ENCODE measurements at places on chromosomes 3 and 15.

GRCh38 chr3:135383301-135383700 is 582.2 kb upstream of the PPP2R3A start:
- no peak for DNase-seq
- no peaks in the 10 kb centered on the region for H3K36me3 ChIP-seq
- no peaks in the 10 kb centered on the region for H3K4me1 ChIP-seq
- no peak overlapping the region for H3K27ac ChIP-seq
- no peak overlapping the region for H3K4me3 ChIP-seq

- DNase-seq = no peak
- H3K4me1 ChIP-seq = peaks cover 8% of the 10 kb centered on the region
- H3K36me3 ChIP-seq = no peaks in the 10 kb centered on the region
- peak overlapping the region; percentile 22 for H3K27ac ChIP-seq
These were observed 237.2 kb downstream of the MBNL1 start for GRCh38 chr3:152505926-152506325.

DNA sequence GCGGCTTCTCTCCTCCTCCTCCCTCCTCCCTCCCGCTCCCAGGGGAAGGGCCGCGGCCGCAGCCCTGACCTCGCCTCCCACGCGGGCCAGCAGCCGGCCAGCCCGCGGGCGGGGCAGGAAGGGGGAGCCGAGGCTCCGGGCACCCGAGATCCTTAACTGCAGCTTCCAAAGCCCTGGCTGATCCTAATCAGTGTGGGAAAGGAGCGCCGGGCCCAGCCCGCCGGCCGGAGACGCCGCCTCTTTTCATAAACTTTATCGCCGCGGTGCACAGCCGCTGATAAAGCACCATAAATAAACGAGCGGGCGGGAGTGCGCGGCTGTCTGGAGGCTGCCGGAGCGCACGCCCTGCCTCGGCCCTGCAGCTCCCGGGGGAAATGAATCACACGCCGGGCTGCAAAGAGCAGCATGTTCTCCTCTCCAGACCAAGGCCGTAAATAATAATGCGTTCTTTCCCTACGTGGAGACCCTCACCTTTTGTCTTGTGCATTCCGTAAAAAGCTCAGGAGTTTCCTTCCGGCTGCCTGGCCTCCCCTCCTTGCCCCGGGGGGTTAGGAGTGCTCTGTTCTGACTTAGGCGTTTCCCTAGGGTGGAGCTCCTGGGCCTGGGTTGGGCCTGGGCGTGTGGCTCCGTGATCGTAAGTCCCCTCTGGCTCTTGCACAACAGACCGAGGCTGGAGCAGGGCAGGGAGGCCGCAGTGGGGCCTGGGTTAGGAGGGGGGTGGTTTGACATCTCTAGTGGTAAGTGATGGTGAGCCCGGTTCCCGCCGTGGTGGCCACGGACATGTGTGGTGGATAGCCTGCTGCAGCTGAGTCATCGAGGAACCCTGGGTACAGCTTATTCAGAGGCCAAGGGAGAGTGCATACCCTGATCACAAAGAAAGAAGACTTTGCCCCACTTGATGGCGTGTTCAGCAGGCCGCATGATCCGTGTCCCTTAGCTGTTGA is 132.6 kb upstream of the HES1 start:
- DNase-seq = peak; percentile 48
- peak overlapping the region; percentile 47 for H3K4me3 ChIP-seq
- H3K36me3 ChIP-seq = no peaks in the 10 kb centered on the region
- H3K27me3 ChIP-seq = peaks cover 45% of the 10 kb centered on the region
- H3K4me1 ChIP-seq = peaks cover 7% of the 10 kb centered on the region

- H3K36me3 ChIP-seq = no peaks in the 10 kb centered on the region
- no peak for DNase-seq
- no peaks in the 10 kb centered on the region for H3K27me3 ChIP-seq
These were observed 129.7 kb downstream of the PROS1 start for GRCh38 chr3:93843981-93844380.

- H3K4me3 ChIP-seq = peak overlapping the region; percentile 33
- H3K36me3 ChIP-seq = peaks cover 51% of the 10 kb centered on the region
- peak; percentile 47 for DNase-seq
- no peaks in the 10 kb centered on the region for H3K27me3 ChIP-seq
- peaks cover 97% of the 10 kb centered on the region for H3K4me1 ChIP-seq
These were observed 13.9 kb downstream of the ARHGEF3 start for GRCh38 chr3:56787784-56788256.

GRCh38 chr3:155972885-155973584 is 102.6 kb downstream of the GMPS start:
- H3K27me3 ChIP-seq = no peaks in the 10 kb centered on the region
- no peak overlapping the region for H3K4me3 ChIP-seq
- H3K4me1 ChIP-seq = no peaks in the 10 kb centered on the region
- no peak overlapping the region for H3K27ac ChIP-seq

- no peaks in the 10 kb centered on the region for H3K27me3 ChIP-seq
- no peaks in the 10 kb centered on the region for H3K4me1 ChIP-seq
- no peak overlapping the region for H3K4me3 ChIP-seq
- no peak for DNase-seq
- H3K27ac ChIP-seq = no peak overlapping the region
These were observed 53.8 kb upstream of the MRPS22 start for GRCh38 chr3:139289860-139290524.

DNA sequence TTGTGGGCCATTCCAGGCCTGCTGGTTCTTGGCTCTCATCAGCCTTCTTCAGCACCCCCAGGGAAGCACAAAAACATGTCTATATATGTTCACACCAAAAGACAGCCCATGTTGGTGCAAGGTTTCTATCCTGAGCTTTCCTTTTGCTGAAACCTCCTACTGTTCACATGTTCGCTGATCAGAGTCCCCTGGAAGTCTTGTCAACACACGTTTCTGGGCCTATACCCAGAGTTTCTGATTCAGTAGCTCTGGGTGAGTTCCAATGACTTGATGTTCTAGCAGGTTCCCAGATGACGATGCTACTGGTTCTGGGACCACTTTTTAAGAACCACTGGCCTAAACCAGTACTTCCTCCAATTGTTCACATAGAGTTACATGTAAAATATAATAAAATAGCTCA is 46.0 kb downstream of the SUCNR1 start:
- DNase-seq = no peak
- peaks cover 9% of the 10 kb centered on the region for H3K4me1 ChIP-seq
- peak overlapping the region; percentile 6 for H3K27ac ChIP-seq
- H3K4me3 ChIP-seq = no peak overlapping the region
- H3K36me3 ChIP-seq = no peaks in the 10 kb centered on the region

DNA sequence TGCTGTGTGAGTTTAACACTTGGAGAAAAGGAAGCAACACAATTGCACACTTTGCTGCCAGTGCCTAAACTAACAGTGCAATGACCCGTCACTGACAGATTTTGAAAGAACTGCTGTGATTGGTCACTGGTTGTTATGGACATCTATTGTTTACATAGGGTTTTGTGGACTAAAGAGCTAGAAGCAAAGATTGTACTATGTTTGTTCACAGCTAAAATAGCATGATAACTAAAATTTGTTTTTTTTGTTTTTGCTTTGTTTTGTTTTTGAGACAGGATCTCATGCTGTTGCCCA is 112.4 kb upstream of the GOLGA8J start:
- no peak overlapping the region for H3K4me3 ChIP-seq
- no peaks in the 10 kb centered on the region for H3K36me3 ChIP-seq
- H3K27ac ChIP-seq = no peak overlapping the region

GRCh38 chr3:66031102-66031698 is 7.5 kb downstream of the MAGI1 start:
- H3K27ac ChIP-seq = no peak overlapping the region
- DNase-seq = no peak
- peaks cover 9% of the 10 kb centered on the region for H3K4me1 ChIP-seq
- no peaks in the 10 kb centered on the region for H3K36me3 ChIP-seq
- no peak overlapping the region for H3K4me3 ChIP-seq
- H3K27me3 ChIP-seq = peaks cover 37% of the 10 kb centered on the region

GRCh38 chr3:126533506-126533905 is 9.6 kb downstream of the CHST13 start:
- H3K4me3 ChIP-seq = no peak overlapping the region
- DNase-seq = no peak
- H3K27ac ChIP-seq = no peak overlapping the region
- no peaks in the 10 kb centered on the region for H3K36me3 ChIP-seq

- no peak overlapping the region for H3K4me3 ChIP-seq
- peaks cover 56% of the 10 kb centered on the region for H3K36me3 ChIP-seq
- peak overlapping the region; percentile 26 for H3K27ac ChIP-seq
- no peak for DNase-seq
- H3K27me3 ChIP-seq = no peaks in the 10 kb centered on the region
These were observed 61.0 kb downstream of the LRIG1 start for GRCh38 chr3:66439666-66440344.

DNA sequence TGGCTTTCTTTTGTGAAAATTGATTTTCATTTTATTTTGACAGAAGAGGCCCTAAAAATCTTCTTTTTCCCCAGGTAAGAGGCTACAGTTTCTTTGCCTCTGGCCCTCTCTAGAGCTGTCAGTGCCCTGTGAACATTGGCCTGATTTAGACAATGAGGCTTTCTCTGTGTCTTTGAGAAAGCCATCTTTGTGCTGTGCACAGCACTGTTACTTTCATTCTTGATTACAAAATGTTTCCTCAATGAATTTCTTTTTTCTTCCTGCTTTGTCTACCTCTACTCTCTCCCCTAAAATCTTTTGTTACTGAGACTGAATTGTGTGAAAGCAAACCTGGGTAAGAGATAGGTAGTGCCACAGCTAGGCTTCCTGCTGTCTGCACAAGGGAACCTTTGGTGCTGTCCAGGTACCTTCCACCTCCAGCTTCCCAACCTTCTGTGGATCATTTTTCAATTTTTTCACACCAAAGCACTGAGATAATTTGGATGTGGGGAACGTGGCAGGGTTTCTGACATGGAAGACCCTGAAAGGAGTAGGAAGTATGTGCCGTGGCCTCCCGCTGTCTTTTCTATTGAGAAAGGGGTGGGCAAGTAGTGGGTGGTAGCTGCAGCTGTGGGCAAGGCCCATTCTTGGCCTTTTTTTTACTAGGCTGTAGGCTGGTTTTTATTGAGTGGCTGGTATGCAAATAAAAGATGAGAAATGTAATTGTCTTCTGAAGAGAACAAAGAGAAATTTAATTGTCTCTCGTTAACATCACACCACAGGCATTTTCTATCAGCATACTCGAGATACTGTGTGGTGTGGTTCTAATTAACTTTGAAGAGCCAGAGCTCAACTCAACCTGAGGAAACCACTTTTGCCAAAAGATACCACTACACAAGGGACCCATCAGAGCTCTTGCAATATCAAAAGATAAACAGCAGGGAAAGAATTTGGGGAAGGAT is 21.0 kb downstream of the RAB8B start:
- H3K4me3 ChIP-seq = peak overlapping the region; percentile 67
- DNase-seq = no peak
- H3K36me3 ChIP-seq = peaks cover 52% of the 10 kb centered on the region
- no peaks in the 10 kb centered on the region for H3K27me3 ChIP-seq
- peaks cover 92% of the 10 kb centered on the region for H3K4me1 ChIP-seq

GRCh38 chr3:463252-464192 is 267.0 kb downstream of the CHL1 start:
- H3K27me3 ChIP-seq = no peaks in the 10 kb centered on the region
- no peak overlapping the region for H3K27ac ChIP-seq
- H3K36me3 ChIP-seq = no peaks in the 10 kb centered on the region
- no peak overlapping the region for H3K4me3 ChIP-seq
- DNase-seq = no peak

DNA sequence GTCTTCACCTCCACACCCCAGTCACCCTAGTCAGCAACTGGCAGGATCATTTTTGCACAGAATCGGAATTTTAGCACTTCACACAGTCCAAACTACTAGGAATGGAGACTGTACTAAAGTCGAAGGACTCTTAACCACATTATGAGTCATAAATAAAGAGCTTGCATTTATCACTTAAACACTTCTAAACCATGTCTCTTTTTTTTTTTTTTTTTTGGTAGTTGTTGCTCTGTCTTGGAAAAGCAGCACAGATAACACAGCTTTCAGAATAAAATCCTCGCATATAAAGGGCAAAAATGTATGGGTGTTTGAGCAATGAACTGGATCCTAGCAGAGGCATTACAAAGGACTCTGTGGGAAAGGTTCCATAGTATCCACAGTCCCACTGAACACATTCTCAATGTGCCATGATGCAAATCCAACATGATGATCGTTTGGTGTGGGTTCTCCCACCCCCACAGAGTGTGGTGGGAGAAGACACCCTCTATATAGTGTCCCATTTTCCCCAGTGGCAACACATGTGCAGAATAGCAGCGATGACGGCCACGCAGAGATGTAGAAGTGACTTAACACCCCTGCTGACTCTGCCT is 47.1 kb downstream of the FOXP1 start:
- peaks cover 3% of the 10 kb centered on the region for H3K27me3 ChIP-seq
- DNase-seq = no peak
- H3K4me3 ChIP-seq = no peak overlapping the region
- H3K4me1 ChIP-seq = peaks cover 15% of the 10 kb centered on the region
- H3K36me3 ChIP-seq = peaks cover 5% of the 10 kb centered on the region

- H3K4me3 ChIP-seq = no peak overlapping the region
- peaks cover 13% of the 10 kb centered on the region for H3K27me3 ChIP-seq
- H3K4me1 ChIP-seq = no peaks in the 10 kb centered on the region
- H3K36me3 ChIP-seq = no peaks in the 10 kb centered on the region
These were observed 114.3 kb downstream of the NEK10 start for GRCh38 chr3:27254896-27255295.

DNA sequence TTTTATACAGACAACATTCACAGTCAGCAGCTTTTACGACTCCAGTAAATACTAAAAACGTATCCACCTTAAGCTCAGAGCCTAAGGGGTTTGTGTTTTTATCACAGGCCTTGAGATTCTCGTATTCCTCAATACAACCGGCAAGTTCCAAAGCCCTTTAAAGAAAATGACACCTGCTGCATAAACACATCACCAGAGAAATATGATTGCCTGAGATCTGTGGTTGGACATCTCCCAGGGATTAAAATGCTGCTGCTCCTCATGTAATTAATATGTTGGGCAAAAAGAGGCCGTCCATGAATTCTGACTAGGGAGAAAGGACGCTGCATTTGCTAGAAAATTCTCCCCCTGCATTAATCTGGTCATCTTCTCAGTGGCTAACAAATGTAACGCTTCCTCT is 544.8 kb downstream of the MAGI1 start:
- no peaks in the 10 kb centered on the region for H3K27me3 ChIP-seq
- H3K4me1 ChIP-seq = no peaks in the 10 kb centered on the region

DNA sequence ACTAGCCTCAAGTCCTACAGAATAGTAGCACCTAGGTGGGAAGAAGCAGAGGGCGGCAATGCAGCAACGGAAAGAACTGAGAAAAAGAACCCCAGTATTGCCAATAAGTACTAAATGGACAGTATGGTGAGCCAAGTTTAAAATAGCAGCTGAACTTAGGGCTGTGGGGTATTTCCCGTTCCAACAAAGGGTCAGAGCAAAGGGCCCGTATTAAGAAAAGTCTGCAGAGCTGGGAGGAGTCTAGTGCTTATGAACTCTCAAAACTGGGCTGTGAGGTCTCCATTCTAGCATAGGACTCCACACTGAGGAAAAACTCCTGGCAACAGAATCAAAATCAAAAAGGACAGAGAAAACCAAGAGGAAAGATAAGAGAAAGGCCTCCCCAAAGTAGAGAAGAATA is 250.7 kb downstream of the FOXP1 start:
- H3K27me3 ChIP-seq = no peaks in the 10 kb centered on the region
- no peak overlapping the region for H3K4me3 ChIP-seq
- DNase-seq = no peak

- no peak overlapping the region for H3K27ac ChIP-seq
- no peak overlapping the region for H3K4me3 ChIP-seq
- no peaks in the 10 kb centered on the region for H3K27me3 ChIP-seq
These were observed 126.8 kb downstream of the GSK3B start for GRCh38 chr3:119967353-119968006.

GRCh38 chr15:29356786-29357185 is 87.2 kb upstream of the NSMCE3 start:
- H3K36me3 ChIP-seq = no peaks in the 10 kb centered on the region
- no peak for DNase-seq
- H3K4me1 ChIP-seq = no peaks in the 10 kb centered on the region
- H3K27ac ChIP-seq = no peak overlapping the region
- no peak overlapping the region for H3K4me3 ChIP-seq
- peaks cover 13% of the 10 kb centered on the region for H3K27me3 ChIP-seq
